ENCODE measurements at places on chromosomes 1 and 21.

DNA sequence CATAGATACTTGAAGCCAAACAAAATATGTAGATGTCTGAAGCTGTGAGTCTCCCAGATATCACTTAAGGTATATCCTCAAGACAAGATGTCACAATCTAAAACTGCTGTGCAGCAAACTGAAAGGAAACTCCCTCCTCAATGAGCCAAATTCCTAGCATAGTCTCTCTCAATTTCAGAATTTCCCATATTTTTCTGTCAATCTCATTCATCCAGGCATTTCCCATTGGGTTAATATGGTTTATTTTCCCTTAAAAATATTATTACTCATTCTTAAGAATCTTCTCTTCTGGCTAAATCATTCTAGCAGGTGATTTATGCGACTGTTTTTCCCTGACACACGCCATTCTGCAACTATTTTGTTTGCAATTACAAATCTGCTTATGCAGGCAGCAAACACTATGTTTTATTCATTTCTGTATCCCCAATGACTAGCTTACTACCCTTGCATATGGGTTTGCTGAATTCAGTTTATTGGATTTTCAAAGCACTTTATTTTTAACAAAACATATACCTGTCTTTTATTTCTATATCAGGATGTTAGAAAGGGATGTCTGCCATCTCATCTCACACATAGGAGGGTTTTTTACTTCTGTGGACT lies 69.9 kb downstream of the TNFSF4 start:
- no peak for DNase-seq

- no peak for DNase-seq
Measured at GRCh38 chr1:162631546-162632191, 595 bp upstream of the DDR2 start.

DNA sequence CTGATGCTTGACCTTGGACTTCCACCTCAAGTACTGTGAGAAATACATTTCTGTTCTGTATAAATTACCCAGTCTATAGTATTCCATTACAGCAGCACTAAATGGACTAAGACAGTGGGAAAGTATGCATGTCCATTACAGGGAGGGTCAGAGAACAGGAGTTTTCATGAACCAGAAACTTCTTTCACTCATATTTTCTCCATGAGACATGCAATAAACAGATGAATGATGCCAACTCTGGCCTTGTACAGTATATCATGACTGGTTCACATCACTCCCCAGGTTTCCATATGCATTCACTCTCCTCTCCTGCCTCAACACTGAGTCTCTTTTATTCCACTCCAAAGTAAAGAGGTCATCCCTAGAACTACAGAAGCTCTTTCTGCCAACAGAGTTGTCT lies 4.5 kb upstream of the IFI16 start:
- no peak for DNase-seq

DNA sequence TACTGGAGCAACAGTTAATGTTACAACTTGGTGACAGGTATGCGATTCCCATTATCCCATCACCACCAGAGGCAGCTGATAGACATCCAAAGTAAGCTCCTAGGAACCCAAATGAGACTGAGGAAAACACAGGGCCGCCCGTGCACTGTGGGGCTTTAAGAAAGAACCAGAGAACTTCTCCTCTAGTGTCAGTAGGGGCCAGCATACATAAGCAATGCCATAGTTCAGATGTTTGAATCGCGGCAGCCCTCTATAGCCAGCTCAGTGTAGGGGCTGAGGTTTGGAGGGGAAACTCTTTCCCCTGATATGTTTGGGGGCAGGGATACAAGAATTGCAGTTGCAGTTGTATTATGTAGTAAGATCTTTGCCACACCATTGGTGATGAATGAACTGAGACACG lies 593.3 kb upstream of the NCAM2 start:
- DNase-seq: no peak

- DNase-seq: no peak
Measured at GRCh38 chr21:25582888-25583287, 24.4 kb downstream of the MRPL39 start.

DNA sequence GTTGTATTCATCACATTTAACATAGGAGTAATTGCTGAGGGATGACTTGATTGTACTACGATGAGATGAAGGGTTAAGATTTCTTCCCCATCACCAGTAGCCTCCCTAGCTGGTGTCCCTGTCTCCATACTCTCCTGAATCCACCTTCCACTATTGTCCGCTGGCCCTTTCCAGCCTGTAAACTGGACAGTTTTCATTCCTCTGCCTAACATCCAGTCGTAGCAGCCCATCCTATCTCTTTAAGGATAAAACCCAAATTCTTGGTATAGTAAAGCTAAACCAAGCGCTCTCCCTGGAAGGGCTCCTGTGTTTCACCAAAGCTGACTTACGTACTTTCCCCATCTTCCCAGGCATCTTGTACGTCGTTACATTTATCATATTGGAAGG lies 670 bp downstream of the COX20 start:
- DNase-seq: no peak

- DNase-seq: peak; percentile 74
Measured at GRCh38 chr1:46036894-46037839, 95.3 kb downstream of the PIK3R3 start.

GRCh38 chr21:31897311-31897710 lies 24.5 kb downstream of the HUNK start:
- DNase-seq: no peak

DNA sequence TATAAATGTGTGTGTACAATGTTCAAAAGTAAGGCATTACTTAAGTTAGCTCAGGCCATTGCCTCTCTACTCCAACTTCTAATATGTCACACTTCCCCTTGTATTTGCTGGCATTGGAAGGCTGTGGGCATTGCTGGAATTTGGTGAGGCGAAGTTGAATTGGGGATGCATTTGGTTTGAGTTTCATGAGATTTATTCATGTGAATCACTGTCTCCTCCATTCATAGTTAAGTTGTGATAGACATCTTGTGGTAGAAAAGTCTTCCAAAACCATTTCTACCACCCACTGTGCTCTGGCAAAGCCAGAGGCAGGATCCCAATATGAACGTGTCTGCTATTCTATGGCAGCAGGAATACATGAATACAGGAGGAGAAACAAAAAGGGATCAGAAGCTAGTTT lies 397.8 kb upstream of the USP24 start:
- no peak for DNase-seq

DNA sequence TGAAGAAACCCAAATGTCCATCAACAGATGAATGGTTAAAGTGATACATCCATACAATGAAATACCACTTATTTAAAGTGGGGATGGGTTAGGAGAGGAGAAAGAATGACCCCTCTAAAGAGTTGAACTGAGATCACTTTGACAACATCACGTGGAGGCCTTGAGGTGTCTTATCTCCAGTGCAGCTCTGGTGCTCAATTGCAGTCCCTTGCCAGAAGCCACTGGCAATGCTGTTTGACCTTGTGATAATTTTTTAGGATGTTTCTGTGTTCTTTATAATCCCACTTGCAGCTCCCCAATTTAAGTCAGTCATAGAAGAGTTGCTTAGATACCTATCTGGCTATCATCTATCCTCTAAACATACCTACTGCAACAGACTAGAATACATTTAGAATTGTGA lies 167.6 kb downstream of the ZNF648 start:
- no peak for DNase-seq

DNA sequence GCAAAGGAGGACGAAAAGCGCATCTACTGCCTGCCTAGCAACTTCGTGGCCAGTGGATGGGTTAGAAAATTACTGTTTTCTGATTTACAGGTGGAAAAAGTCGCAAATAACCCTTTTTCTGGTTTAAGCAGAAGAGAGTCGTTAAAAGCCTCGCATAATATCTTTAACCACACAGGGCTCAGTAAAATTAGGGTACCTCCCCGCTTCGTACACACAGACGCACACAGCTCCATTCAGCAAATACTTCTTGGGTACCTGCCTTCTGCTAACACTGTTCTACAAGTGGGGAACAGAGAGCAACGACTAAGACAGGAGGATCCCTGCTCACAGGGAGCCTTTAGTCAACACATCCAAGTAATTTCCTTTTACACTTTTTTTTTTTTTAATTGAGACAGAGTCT lies 704 bp downstream of the ALG6 start:
- DNase-seq: no peak

DNA sequence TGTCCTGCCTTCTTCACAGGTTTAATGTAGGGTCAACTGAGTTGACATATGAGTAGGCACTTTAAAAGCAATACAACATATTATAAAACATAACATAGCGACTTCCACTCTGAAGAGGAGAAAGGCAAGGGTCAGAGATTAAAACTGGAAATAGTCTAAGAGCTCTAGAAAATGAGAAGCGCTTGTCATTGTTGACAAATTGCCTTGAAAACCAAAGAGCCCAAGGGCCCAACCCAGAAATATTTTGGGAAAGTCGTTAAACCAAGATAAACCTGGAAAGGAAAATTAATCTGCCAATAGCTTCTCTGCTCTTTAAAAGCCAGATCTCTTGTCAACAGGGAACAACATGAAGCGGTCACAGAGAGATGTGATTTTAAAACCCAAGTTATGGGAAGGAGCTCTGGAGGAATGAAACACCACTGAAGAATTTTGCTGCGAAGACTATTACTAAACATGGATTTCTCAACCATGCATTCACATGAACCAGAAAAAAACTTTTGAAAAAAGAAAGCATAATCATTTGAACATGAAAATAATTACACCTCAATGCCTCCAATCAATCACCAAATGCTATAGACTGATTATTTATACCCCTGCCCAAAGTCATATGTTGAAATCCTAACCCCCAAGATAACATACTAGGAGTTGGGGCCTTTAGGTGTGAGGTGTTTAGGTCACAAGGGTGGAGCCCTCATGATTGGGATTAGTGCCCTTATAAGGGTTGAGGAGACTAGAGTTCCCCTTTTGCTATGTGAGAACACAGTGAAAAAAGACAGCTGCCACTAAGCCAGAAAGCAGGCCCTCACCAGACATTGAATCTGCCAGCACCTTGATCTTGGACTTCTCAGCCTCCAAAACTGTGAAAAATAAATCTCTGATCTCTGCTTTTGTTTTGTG lies 33.0 kb upstream of the MTF1 start:
- DNase-seq: no peak

DNA sequence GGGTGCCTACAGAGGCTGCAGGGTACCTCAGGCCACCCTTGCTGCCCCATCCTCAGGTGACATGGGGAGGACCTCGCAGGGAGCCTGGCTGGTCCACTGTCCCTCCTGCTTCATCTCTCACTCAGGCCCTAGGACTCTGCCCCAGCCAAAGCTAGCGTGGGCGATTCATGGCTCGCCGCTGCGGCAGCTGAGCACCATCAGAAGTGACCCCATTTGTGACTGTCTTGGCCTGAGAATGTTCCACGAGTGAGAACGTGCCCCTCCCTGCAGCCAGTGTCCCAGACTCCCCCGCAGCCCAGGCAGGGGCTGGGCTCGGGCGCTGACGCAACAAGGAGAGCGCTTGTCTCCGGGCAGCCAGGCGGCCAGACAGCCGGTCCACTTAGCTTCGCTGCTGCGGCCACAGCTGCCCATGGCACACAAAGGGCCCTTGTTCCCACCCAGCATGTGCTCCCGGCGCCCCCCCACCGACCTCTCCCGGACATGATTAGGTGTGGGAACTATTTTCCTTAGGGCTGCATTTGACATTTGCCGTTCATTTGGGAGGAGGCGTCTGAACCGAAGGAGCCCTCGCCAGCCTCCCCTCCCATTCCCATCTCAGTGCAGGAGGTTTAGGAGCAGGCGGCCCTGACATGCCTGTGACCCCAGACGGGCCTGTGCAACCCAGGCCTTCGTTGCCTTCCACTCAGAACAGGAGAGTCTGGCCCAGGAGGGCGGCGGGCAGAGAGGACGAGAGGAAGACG lies 19.3 kb upstream of the POFUT2 start:
- no peak for DNase-seq

DNA sequence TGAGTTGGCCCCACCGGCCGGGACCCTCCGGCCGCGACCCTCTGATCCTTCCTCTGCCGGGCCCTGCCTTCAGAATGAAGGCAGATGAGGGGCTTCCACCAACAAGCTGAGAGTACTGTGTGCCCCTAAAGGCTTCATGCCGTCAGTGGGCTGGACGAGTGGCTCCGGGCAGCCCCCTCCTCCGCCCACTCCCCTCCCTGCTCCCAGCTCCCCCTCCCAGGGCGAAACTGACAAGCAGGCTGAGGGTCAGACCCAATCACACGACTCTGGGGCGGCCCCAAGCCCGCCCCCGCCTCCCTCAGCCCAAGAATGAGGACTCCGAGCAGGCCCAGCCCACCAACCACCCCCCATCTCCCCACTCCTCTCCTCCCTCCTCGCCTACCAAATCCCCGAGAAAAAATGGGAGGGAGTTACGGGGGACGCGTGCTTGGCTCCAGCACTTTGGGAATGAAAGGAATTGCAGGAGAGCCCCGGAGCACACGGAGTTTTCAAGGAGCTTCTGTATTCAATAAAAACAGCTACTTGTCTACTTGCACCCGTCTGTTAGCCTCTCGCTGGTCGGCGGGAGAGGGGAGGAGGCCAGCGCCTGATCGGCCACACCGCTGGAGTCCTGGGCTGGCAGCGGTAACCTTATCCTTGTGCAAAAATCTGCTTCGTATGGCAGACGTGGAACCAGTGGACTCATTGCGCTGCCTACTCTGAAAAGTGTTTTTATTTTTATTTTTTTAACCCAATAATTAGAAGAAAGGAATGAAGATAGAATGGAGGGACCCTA lies at the start of gene COL11A1:
COL11A1 (minus strand) TSS at position 147 of the 775 bp plus-strand sequence. CDS start 344 bp downstream, outside the sequence.
- no peak for DNase-seq

DNA sequence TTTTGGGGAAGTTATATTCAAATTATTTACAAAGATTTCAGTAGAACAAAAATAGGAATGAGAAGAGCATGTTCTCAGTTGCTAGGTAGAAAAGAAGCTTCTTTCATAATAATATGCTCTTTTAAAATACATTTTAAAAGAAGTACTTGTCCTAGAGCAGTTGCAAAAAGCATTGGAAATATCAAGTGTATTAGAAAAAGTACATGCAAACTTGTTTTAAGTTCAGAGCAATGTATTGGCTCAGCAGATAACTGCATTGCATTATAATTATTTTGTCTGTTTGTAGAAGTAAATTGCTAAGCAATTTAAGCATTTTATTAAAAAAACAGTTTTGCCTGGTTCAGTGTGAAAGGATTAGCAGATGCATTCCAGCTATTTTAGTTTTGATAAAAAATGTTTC lies 806.4 kb downstream of the USP25 start:
- no peak for DNase-seq

GRCh38 chr21:15128267-15128666 lies 63.5 kb upstream of the NRIP1 start:
- no peak for DNase-seq

Data from activated naive CD4-positive, alpha-beta T cell (primary cell).